ENCODE measurements at places on chromosomes 7 and 10. TPM values are rescaled to one million over a fixed set of nuclear protein-coding genes. Genes with fewer than 3 reads are reported as not detected.

BCAP29 gene
- 176 TPM for total RNA-seq

GBX1 gene
- not detected for total RNA-seq

KCNMA1 gene
- 0.94 TPM for total RNA-seq

ANKRD16 gene
- total RNA-seq = 3.5 TPM

ACSM6 gene
- total RNA-seq = not detected

JCAD gene
- 15.6 TPM for total RNA-seq

CCDC7 gene
- 4.8 TPM for total RNA-seq

SSC4D gene
- 0.34 TPM for total RNA-seq

CRTAC1 gene
- not detected for total RNA-seq

CALHM3 gene
- total RNA-seq = not detected

COL1A2 gene
- 4,473 TPM for total RNA-seq

SLC13A1 gene
- 0.09 TPM for total RNA-seq

C10orf67 gene
- not detected for total RNA-seq

PAOX gene
- 9.9 TPM for total RNA-seq

CALML5 gene
- not detected for total RNA-seq

GLRX3 gene
- total RNA-seq = 282 TPM

ZNF33A gene
- 7.2 TPM for total RNA-seq

OR2A1 gene
- total RNA-seq = not detected

DEPP1 gene
- 6.8 TPM for total RNA-seq

PIK3AP1 gene
- 0.41 TPM for total RNA-seq

MSMB gene
- not detected for total RNA-seq

ANLN gene
- 397 TPM for total RNA-seq

SPDYE3 gene
- total RNA-seq = not detected

ANXA8L1 gene
- not detected for total RNA-seq

IFIT1 gene
- 1.8 TPM for total RNA-seq

CCDC126 gene
- 34.7 TPM for total RNA-seq

SPDYE11 gene
- total RNA-seq = not detected

NT5C3A gene
- 31.1 TPM for total RNA-seq

IDI2 gene
- total RNA-seq = not detected

TMEM176B gene
- not detected for total RNA-seq

AFAP1L2 gene
- total RNA-seq = 2.1 TPM

SCIN gene
- 0.37 TPM for total RNA-seq

WIPF3 gene
- not detected for total RNA-seq

ITIH5 gene
- total RNA-seq = 16.3 TPM

PPP1R17 gene
- total RNA-seq = not detected

CARD11 gene
- 0.50 TPM for total RNA-seq

ASB15 gene
- total RNA-seq = 1.4 TPM

SFTPA2 gene
- total RNA-seq = not detected

CYP3A4 gene
- not detected for total RNA-seq

CUEDC2 gene
- total RNA-seq = 50.7 TPM

POU6F2 gene
- total RNA-seq = not detected

CNTNAP2 gene
- not detected for total RNA-seq

AKR1C4 gene
- total RNA-seq = not detected

SPDYE2 gene
- total RNA-seq = not detected

PRPS1L1 gene
- total RNA-seq = not detected

HTRA1 gene
- 8.4 TPM for total RNA-seq

SGMS1 gene
- 85.5 TPM for total RNA-seq

CPA5 gene
- not detected for total RNA-seq

GSTO2 gene
- 0.13 TPM for total RNA-seq

RADIL gene
- not detected for total RNA-seq

CNNM1 gene
- not detected for total RNA-seq

ITIH2 gene
- not detected for total RNA-seq

FAM25A gene
- not detected for total RNA-seq

ARHGAP19 gene
- total RNA-seq = 20.6 TPM

SCART1 gene
- 0.18 TPM for total RNA-seq

GNGT1 gene
- not detected for total RNA-seq

CDNF gene
- 0.29 TPM for total RNA-seq

LIPJ gene
- not detected for total RNA-seq
